ENCODE measurements at places on chromosomes 7 and 10.

DNA sequence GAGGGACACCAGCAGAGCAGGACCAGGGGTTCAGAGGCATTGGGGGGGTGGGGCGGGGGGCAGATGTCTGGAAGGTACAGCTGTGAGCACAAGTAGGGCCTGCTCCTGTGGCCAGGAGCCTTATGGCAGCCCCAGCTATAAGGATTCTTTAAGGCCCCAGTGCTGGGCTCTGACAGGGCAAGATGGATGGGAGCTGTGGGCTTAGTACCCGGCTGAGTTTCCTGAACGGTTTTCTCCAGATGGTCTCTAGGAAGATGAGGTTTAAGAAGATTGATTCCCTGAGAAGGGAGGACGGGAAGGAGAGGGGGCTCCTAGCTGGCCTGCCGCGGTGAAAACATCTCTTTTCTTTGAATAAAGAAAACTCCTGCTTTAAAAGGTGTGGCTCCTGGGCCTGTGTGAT lies 30.1 kb upstream of the COMTD1 start:
- DNase-seq = no peak

DNA sequence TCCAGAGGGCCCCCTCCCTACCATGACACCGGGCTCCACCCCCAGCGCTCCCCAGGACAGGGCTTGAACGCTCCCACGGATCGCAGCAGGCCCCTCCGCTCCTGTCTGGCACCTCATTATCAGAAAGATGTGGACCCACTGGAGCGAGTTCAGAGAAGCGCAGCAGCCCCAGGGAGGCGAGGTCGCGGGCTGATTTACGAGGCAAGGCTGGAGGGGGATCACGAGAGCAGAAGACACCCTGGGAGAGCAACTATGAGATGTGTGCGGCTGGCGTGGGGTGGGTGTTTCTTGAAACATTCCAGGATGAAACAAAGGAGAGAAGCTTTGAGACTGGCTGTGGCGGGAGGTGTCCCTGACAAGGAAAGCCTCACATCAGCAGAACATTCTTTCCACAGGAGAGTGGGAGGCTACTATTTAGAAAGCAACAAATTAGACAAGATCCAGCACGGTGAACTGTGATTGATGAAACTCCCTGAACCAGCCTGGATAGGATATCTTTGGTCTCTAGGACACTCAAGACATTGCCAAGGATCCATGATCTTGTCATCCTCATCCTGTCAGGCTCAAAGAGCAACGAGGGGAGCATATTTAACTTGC lies 66.0 kb downstream of the JCAD start:
- no peak for DNase-seq

- no peak for DNase-seq
These were observed 147.5 kb upstream of the CHST15 start for GRCh38 chr10:124240839-124241291.

- no peak for DNase-seq
These were observed 184.2 kb downstream of the EMX2 start for GRCh38 chr10:117726596-117727295.

DNA sequence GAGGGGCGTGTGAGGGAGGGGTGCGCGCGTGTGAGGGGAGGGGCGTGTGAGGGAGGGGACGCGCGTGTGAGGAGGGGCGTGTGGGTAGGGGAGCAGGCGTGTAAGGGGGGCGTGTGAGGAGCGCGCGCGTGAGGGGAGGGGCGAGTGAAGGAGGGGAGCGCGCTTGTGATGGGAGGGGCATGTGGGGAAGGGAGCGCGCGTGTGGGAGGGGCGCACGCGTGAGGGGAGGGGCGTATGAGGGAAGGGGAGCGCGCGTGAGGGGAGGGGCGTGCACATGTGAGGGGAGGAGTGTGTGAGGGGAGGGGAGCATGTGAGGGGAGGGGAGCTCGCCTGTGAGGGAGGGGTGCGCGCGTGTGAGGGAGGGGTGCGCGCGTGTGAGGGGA lies 19.1 kb downstream of the MXI1 start:
- DNase-seq = peak; percentile 83

DNA sequence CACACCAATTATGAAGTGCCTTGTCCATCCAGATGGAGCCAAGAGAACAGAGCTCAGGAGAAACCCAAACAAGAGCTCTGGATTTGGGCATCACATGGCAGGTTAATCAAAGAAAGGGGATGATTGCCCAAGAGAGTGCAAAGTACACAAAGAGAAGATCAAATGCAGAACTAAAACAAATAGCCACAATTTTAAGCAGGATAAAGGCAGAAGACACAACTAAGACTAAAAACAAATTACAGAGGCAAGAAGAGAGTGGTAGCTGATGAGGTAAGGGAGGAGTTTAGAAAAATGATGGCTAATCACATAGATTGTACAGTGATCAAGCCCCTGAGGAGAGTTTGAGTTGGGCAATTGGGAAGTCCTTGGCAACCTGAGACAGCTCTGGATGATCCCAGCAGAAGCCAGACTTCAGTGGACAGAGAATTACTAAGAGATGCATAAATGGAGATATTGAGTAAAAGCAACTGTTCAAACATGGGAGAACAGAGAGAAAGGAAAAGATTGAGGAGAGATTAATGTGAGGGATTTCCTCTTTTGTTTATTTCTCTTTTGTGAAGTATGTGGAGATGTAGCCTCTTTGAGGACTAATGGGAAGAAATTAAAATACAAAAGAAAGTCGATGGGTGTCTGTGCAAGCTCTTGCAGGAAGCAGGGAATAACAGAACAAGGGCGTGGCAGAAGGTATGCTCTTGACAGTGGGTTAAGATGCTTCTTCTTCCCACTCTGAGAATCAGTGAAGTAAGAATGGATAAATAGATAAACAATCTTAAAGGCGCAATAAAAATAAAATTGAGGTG lies 101.9 kb downstream of the LRRN3 start:
- DNase-seq = no peak

- no peak for DNase-seq
These were observed 56.2 kb downstream of the JMJD1C start for GRCh38 chr10:63409465-63410027.

DNA sequence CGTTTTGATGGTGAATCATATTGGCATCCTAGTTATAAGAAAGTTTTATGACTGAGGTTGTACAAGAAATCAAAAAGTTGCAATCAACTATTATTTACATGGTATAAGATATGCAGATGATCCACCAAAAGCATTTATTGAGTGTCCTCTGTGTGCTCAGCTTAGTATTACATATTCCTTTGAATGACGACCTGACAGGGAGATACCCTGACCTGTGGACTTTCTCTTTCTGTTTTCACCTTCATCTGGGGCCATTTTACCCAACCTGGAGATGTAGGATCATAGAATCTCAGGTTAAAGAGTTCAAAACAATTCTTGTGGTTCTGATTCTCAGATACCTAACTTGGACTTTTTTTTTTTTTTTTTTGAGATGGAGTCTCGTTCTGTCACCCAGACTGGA lies 269.1 kb upstream of the SORCS1 start:
- DNase-seq = no peak

GRCh38 chr10:30805061-30805460 lies 175.5 kb upstream of the LYZL2 start:
- DNase-seq = no peak

All from activated T-cell treated with anti-CD3 and anti-CD28 coated beads, Interleukin-2, amount 50 U/mL, for 1 hour (primary cell).